NCI-H187 (cell line): ENCODE measurements at places on chromosomes 7 and 10.

- no peak for DNase-seq
Measured at GRCh38 chr10:72812415-72812752, 81.2 kb upstream of the OIT3 start.

DNA sequence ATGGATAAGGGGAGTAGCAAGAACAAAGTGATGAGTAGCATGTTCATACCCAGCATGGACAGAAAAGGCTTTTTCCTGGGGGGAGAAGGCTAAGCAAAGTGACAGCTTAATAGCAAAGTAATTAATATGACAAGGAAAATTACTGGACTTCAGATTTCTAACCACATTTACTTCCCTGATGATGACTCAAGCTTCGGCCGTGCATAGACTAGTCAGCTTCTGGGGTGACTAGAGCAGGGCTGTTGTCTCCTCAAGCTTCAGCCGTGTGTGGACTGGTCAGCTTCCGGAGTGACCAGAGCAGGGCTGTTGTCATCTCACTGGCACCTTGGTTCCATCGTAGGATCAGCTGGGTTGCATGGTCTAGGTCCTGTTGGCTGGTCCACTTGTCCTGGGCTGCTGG lies 2.1 kb upstream of the ZNF117 start:
- no peak for DNase-seq

- DNase-seq = no peak
Measured at GRCh38 chr10:49283491-49283890, 15.5 kb upstream of the C10orf71 start.

DNA sequence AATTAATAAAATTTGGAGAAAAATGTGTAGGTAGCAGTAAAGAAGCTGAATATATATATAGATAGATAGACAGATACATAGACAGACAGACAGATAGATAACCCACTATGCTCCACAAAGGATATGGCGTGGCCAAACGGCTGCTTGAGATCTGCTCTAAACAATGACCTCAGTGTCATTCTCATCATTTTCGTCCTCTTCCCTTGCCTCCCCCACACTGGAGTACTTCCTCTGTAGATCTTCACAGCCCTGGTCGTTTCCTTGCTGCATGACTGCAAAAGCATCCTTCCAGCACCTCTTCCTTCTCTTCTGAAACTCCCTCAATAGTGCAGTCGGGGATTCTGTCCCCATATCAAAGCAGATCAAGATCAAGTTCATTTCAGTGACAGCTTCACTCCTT lies 35.6 kb upstream of the ATP6V0A4 start:
- no peak for DNase-seq

GRCh38 chr7:120417244-120417979 lies 144.4 kb downstream of the KCND2 start:
- no peak for DNase-seq

DNA sequence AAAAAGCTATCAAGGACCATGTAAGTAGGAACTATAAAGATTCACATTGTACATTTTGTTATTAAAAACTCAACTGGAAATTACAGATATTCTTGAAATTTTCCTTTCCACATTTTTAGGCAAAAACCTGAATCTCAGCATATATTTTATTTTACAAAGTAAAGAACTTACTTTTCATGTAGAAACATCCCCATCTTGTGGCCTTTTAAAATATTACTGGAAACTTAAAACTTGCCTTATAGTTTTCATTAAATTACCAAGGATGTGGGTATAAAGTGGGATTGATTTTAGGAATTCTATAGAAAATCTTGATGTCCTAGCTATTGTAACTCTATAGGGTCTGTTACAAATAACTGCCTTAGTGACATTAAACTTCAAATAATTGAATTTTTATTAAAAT lies 10.6 kb downstream of the DBF4 start:
- no peak for DNase-seq

DNA sequence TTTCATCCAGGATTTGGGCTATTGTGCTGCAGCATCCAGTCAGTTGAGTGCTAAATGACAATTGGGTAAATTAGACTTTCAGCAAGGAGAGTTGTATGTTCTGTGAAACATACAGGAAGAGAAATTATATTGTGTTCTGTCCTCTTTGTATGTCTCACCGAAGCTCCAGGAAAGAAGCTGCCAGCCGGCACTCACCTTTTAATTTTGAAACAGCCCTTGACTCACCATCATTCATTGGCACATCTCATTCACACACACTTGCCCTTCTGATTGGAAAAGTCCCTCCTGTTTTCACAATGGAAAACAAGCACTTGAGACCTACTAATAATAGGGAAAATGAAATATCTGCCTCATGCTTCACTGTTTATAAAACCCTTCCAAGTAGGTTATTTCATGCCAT lies 495.6 kb downstream of the RPS24 start:
- DNase-seq = peak; percentile 57

- DNase-seq = no peak
Measured at GRCh38 chr7:135159359-135160085, 11.0 kb downstream of the CYREN start.

DNA sequence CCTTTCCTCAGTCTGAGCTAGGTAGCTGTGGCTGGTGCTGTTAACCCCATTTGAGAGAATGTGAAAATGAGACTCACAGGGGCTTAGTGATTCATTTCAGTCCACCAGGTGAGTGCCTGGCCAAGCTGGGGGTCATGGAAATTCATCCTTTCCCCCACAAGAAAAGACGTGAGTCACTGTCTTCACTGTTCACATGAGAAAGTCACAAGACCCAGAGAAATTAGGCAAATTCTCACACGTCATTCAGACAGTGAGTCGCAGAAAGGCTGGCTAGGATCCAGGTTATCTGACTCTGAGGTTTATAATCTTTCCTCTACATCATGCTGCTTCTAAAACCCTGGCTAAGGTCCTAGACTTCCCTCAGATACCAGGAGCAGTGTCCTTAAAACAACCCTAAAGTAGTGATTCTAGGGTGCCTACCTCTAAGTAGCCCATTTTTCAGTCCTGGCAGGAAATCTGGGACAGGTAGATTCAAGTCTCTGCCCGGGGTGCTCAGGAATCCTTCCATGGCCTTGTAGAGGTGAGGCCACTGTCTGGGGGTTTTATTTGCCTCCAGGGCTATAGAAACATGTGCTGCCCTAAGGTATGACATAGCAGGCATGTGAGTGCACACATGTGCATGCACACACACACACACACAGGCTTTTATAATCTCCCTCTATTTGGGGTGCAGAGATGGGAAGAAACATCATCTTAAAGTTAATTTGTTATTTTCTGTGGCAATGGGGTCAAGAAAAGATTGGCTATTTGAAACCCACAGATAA lies 427.9 kb upstream of the CELF2 start:
- DNase-seq = no peak

GRCh38 chr10:132102071-132102716 lies 36.4 kb downstream of the JAKMIP3 start:
- DNase-seq = no peak

- DNase-seq = no peak
Measured at GRCh38 chr10:62073429-62073828, 171.9 kb downstream of the ARID5B start.

GRCh38 chr10:110268442-110268841 lies 36.3 kb downstream of the SMNDC1 start:
- DNase-seq = no peak

DNA sequence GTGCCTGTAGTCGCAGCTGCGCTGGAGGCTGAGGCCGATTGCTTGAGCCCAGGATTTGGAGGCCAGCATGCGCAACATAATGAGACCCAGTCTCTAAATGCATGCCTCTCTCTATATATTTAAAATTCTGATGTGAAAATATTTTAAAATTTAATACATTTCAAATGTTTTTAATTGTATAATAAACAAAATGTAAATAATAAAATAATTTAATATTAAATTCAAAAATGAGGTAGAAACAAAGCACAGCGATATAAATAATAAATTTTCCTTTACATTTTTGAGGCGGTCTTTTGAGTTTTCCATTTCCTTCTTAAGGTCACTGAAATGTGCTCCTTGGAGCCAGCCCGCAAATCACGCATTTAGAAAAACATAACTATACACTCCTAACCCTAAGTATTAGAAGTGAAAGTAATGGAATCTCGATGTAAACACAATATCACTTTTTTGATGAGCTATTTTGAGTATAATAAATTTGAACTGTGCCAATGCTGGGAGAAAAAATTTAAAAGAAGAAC lies 523 bp upstream of the CDK1 start:
- no peak for DNase-seq

DNA sequence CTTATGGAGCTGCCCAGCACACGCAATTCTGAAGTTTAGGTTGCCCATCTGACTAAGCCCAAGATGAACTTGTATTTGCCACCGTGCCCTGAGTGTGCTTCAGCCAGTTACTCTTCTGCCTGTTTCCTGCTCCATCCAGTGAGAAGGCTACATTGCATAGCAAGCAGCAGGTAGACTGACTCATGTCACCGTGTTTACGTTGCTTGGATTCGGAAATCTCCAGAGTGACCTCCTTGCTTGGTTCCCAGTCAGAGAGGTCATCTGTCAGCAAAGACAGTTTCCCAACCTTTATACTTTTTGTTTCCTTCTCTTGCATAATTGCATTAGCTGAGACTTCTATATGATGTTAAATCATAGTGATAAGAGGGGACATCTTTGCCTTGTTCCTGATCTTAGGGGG lies 30.9 kb downstream of the NACAD start:
- no peak for DNase-seq

GRCh38 chr7:12494687-12495024 lies 75.9 kb upstream of the SCIN start:
- DNase-seq = no peak

DNA sequence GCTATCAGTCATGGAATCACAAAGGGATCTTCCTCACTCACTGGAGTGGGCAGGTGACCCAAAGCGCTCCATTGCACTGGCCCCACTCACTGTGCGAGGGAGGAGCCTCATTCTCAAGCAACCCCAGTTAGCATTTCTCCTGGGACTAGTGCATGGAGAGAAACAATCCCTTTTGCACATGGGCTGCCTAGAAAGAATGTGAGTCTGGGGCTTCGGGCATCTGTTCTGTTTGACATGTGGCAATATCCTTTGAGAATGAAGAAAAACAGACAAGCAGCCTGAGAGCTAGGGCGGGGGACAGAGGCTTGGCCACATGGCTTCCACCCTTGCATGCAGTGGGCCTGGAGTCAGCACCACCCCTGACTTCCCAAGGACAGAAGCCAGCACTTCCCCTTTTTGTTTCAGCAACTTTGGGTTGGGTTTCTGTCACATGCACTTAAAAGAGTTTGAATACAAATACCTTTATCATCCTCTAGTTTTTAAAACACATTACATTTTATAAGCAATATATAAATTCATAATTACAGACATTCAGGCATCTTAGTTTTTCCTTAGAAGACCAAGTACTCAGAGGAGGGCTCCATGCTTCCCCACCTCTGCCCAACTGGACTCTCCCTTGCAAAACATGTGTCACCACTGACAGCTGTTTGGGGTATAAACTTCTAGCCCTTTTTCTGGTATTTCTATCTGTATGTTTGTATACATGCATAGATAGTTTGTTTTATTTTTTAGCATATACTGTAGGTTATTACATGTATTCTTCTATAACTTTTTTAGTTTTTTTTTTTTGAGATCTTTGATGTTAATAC lies 73.8 kb downstream of the RBM20 start:
- no peak for DNase-seq

GRCh38 chr10:123133541-123134342 lies 2.0 kb upstream of the HMX3 start:
- DNase-seq = no peak

DNA sequence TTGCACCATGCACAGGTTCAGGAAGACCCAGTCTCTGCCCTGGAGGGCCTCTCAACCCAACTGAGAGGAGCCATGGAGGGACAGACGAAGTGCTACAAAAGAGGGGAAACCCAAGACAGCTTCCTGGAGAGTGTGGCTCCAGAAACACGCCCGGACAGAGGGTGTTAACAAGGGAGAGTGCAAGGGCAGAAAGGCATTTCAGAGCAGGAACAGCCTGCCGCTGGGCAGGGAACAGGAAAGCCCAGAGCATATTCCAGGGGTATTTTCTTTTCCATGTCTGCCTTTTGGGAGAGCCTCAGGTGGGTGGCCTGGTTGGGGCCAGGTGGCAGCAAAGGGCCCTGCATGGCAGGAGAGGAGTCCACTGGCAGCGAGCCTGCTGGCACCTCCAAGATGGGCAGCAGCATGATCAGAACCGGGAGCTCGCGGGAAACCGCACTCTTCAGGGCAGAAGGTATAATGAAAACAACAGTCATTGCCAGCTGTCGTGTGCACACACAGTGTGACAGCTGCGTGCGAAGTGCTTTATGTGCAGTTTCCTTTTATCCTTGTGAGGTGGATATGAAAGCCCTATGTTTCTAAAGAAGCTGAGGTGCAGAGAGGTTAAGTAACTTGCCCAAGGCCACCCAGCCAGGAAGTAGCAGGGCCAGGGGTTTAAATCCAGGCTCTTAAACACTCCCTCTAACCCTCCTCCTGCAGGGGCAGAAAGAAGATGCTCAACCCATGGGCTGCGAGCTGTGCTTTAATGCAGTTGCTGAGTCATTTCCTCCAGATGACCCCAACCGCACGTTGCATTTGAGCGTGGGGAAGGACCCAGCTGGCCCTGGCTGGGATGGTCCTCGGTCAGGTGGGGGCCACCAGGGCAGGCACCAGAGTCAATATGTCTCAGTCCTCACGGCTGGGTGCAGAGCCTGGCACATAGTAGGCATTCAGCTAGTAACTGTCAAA lies 128.6 kb downstream of the OAT start:
- no peak for DNase-seq

GRCh38 chr10:106941297-106942034 lies 223.0 kb downstream of the SORCS1 start:
- DNase-seq = no peak

DNA sequence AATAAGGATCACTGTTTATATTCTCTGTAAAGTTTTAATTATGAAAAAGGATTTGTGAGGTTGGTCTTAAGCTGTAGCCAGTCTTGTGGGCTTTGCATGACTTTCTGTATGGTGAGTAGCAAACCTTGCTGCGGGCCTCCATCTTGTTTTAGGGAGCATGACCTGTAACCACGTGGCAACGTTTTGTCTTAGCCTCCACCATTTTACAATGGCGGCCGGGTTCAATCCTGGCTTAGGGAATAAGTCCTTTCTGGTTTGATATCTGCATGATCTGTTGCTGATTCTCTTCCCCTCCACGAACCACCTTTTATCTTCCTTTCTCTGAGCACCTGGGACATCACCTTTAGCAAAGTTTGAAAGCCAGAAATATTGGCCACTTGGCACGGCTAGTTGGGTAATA lies 32.5 kb upstream of the OPTN start:
- DNase-seq = no peak

DNA sequence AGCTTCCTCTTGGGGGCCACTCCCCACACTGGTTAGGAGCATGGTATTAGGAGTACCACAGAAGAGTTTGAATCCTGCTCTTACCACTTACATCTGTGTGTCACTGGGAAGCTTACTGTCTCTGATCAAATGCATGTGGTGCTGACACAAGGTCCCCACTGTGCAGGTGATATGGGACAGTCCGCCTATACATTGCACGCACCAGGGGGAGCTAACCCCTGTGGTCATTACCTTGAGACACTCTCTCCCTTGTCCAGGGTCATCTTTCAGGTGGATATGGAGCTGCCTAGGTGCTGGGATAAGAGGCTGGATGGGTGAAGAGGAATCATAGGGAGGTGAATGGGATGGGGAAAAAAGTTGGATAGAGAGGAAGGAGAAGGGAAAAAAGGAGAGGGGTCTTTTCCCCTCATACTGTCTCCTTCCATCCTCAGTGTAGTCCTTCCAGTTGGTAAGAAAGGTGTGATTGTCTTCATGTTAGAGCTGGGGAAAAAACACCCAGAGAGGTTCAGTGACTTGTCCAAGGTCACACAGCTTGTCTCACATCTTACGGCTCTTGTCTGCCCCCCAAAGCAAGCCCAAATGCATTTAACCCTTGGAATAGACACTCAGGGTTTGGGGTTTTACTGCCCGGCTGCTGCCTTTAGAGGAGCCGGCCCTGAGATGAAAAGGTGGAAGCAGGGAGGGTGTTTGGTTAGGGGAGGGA lies 125.9 kb downstream of the CDH23 start:
- no peak for DNase-seq

- DNase-seq = no peak
Measured at GRCh38 chr7:27920281-27920946, 180.5 kb downstream of the TAX1BP1 start.
